ENCODE measurements at places on chromosomes 3 and 15.
A peak's percentile ranks its signal among the peaks of the same experiment; 100 is the strongest.

- no peak for DNase-seq
Observed at GRCh38 chr15:101264011-101264410, 12.2 kb upstream of the CHSY1 start.

DNA sequence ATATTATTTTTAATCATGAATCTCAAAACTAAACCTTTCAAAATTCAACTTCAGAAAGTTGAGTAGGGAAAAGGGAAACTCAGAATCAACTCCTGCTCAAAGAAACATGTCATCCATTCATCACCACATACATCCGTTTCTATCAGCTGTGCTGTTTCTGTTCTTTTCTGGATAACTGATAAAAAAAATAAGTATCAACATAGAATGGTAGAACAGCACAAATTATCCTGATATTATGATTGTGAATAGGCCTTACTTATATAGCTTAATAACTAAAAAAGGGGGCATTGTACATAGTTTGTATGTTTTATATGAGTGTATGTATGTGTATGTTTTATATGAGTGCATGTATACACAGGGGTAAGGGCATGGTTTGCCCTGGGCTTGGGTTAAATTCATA, 3.1 kb downstream of the TM4SF1 start:
- DNase-seq = no peak

GRCh38 chr3:94082391-94082937, 19.6 kb downstream of the NSUN3 start:
- DNase-seq = no peak

GRCh38 chr3:56424885-56425284, 43.4 kb downstream of the ERC2 start:
- no peak for DNase-seq

- DNase-seq = no peak
Observed at GRCh38 chr15:31353931-31354330, 27.3 kb downstream of the KLF13 start.

GRCh38 chr3:172465281-172465680, 17.0 kb upstream of the GHSR start:
- DNase-seq = no peak

DNA sequence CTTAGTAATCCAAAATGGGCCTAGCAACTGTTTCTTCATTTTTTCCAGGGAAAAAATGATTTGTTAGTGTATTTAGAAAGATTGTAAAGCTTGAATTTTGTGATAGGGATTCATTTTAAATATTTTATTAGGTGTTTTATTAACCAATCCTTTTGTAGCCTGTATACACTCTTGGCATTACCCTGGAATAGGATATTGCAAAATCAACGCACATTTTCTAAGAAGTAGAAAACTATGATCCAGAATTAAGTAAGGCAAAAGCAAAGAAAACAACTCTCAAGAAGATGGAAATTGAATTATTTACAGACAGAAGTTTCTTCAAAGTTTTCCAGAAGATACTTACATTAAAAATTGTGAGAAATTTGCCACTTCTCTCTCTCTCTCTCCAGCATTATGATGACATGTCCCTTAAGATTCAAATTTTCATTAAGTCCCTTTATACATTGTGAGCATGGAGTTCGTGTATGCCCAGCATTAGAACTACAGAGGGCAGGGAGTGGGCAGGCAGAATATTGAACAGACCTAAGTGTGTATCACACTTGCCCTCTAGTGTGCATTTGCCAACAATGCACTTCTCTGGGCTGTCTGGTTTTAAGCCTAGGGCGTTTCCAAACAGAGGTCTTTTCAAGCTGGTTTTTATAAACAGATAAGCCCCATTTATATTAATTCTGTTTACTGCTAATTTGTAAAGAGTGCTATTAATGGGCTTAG, 28.5 kb upstream of the CMSS1 start:
- peak; percentile 30 for DNase-seq

GRCh38 chr3:171460725-171461524, 720 bp upstream of the TNIK start:
- peak; percentile 59 for DNase-seq

GRCh38 chr15:80710635-80711554, 15.8 kb downstream of the ABHD17C start:
- DNase-seq = peak; percentile 47

DNA sequence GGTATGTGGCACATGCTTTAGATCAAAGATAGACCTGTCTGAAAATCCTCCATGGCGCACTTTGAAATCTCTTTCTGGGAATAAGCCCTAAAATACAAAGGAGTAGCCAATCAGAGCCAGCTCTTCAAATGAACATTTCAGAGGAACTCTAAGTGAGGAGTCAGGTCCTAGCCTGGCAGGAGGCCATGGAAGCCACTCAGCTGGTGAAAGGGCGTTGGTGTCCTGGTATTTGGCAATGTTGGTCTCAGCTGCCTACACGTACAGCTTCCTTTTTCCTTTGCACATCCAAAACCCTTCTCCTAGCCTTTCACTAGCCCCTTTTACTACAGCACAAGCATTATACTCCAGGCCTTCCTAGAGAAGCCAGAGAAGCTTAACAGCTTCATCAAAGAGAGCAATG, 5.5 kb downstream of the WDR73 start:
- no peak for DNase-seq

GRCh38 chr15:101358895-101359294, 63.8 kb upstream of the SNRPA1 start:
- DNase-seq = peak; percentile 99

- no peak for DNase-seq
Observed at GRCh38 chr3:66582721-66583423, 82.0 kb upstream of the LRIG1 start.

DNA sequence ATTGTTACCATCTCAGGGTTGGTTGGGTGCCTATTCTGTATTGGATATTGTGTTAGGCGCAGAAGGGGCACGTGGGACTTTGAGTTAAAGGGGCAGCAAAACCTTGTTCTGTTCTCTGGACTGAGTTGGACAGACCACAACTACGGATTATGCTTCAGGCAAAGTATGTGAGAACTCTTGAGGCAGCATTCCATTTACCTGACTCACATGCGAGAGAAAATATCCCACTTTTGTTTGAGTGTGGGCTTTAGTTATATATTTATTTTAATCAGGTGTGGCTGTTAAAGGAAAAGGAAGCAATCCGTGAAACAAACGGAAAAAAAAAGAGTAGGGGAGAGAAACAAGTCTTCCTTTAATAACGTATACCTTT, 627 bp upstream of the PLS1 start:
- DNase-seq = peak; percentile 83

- DNase-seq = no peak
Observed at GRCh38 chr3:123871946-123872345, 12.2 kb downstream of the MYLK start.

DNA sequence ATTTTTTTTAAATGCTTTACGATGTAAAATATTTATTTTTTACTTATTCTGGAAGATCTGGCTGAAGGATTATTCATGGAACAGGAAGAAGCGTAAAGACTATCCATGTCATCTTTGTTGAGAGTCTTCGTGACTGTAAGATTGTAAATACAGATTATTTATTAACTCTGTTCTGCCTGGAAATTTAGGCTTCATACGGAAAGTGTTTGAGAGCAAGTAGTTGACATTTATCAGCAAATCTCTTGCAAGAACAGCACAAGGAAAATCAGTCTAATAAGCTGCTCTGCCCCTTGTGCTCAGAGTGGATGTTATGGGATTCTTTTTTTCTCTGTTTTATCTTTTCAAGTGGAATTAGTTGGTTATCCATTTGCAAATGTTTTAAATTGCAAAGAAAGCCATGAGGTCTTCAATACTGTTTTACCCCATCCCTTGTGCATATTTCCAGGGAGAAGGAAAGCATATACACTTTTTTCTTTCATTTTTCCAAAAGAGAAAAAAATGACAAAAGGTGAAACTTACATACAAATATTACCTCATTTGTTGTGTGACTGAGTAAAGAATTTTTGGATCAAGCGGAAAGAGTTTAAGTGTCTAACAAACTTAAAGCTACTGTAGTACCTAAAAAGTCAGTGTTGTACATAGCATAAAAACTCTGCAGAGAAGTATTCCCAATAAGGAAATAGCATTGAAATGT, 15.6 kb downstream of the THBS1 start:
- peak; percentile 82 for DNase-seq

DNA sequence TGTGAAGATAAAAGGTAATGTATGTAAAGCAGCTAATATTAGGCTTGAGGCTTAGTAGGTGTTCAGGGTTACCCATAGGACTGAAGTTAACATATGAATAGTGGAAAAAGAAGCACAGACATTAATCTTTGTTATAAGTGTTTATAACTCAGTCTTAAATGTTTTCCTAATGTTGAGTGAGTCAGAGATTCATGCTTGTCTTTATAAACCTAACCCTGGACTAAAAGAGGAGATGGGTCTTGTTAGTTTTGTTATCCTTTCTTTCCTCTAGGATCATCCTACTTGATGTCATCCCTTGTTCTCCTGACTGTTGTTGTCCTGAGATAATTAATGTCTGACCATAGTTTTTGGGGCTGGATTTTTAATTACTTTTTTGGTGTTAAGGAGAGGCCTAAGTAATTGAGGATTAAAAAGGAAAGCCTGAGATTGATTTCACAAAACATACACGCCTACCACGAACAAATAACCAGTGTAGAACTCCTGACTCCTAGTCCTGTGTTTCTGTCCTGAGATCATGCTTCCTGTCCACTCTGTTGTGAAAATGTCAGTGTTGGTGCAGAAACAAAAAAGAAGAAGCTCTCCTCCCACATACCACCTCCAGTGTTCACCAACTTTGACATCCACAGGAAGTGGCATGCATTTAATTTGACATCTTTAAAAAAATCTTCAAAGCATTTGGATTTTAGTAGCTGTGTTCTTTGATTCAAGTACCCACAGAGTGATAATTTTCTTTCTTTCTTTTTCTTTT, 8.4 kb downstream of the MITF start:
- no peak for DNase-seq

GRCh38 chr3:147157631-147158030, 248.7 kb downstream of the ZIC4 start:
- DNase-seq = no peak

- DNase-seq = no peak
Observed at GRCh38 chr3:3631114-3631513, 168.1 kb upstream of the LRRN1 start.

DNA sequence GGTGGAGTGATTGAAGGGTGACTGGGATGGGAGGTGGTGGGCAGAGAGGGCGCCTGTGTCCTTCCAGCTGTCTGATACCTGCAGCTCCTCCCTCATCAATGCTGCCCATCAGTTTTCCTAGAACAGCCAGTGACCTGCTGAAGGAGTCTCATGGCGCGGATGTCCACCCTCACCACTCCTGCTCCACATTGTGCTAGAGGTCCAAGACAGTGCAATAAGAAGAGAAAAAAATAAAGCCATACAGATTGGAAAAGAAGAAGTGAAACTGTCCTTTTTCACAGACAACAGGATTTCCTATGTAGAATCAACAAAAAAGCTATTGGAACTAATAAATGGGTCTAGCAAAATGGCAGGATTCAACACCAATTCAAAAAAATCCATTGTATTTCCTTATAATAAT, 7.4 kb downstream of the ZDHHC19 start:
- DNase-seq = no peak

GRCh38 chr3:74053970-74054516, 429.3 kb upstream of the PDZRN3 start:
- DNase-seq = no peak

Measured in foreskin keratinocyte (primary cell).